Ureter (tissue), 1 donor: ENCODE measurements at places on chromosomes 11 and 22.
A peak's percentile ranks its signal among the peaks of the same experiment; 100 is the strongest.

DNA sequence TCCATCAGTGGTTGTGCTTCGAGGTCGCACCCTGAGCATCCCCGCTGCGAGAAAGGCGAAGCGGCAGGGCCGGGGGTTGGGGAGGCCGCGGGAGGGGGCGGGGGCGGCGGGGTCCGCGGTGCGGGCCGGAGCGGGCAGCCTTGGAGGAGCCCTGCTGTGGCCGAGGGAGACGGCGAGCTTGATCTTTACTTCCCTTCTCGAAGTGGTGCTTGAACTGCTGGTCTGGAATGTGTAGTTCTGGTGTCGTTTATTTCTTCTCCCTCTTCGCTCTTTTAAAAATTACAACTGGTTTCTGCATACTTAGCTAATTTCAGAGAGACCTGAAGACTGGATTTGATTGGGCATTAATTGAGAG lies 1.1 kb downstream of the APLP2 start:
- no peak for DNase-seq

GRCh38 chr11:121575250-121575962 lies 122.6 kb upstream of the SORL1-AS1 start:
- peak; percentile 60 for DNase-seq

DNA sequence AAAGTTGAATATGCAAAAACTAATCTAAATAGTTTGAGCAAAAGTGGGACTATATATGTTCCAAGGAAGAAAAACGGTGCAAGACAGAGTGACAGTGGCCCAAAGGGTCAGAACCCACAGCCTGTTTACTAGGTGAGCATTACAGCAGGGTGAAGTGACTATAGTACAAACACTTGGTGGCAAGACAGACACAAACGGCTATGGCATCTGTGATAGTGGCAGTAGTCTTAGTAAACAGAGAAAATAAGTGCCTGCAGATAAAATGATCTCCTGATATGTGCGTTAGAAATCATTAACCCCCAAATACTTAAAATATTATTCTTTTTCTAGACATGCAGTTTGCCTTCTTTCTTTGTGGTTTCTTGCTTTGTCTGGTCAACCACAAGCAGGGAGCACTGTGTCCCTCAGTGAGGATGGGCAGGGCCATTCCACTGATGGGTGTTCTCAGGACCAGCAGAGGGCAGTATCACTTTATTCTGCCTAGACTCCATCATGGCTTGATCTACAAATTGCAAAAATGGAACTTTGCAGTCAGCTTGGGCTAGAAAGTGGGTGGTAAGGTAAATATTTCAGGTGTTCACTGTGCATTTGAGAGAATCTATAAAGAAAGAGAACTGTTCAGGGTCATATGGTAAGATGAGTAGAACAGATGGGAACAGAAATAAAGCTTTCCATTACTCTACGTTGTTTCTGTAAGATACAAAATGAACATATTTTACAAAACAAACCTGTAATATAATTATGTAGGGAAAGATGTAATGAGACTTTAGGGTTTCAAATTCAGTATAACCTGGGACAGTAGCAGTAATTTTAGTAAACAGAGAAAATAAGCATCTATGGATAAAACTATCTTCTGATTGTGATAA lies 198.2 kb downstream of the SWAP70 start:
- DNase-seq: peak; percentile 49

DNA sequence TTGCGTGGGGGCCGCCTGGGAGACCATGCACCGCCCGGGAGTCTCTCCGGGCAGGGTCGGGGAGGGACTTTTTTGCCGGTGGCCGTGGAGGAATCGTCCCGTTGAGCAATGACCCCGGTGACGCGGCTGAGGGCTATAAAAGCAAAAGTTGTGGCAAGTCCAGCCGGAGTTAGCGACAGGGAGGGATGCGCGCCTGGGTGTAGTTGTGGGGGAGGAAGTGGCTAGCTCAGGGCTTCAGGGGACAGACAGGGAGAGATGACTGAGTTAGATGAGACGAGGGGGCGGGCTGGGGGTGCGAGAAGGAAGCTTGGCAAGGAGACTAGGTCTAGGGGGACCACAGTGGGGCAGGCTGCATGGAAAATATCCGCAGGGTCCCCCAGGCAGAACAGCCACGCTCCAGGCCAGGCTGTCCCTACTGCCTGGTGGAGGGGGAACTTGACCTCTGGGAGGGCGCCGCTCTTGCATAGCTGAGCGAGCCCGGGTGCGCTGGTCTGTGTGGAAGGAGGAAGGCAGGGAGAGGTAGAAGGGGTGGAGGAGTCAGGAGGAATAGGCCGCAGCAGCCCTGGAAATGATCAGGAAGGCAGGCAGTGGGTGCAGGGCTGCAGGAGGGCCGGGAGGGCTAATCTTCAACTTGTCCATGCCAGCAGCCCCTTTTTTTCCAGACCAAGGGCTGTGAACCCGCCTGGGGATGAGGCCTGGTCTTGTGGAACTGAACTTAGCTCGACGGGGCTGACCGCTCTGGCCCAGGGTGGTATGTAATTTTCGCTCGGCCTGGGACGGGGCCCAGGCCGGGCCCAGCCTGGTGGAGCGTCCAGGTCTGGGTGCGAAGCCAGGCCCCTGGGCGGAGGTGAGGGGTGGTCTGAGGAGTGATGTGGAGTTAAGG lies at the start of gene NEAT1:
Gene NEAT1, plus strand, starts transcription at position 166 of the 883 bp plus-strand sequence.
- DNase-seq: peak; percentile 99

DNA sequence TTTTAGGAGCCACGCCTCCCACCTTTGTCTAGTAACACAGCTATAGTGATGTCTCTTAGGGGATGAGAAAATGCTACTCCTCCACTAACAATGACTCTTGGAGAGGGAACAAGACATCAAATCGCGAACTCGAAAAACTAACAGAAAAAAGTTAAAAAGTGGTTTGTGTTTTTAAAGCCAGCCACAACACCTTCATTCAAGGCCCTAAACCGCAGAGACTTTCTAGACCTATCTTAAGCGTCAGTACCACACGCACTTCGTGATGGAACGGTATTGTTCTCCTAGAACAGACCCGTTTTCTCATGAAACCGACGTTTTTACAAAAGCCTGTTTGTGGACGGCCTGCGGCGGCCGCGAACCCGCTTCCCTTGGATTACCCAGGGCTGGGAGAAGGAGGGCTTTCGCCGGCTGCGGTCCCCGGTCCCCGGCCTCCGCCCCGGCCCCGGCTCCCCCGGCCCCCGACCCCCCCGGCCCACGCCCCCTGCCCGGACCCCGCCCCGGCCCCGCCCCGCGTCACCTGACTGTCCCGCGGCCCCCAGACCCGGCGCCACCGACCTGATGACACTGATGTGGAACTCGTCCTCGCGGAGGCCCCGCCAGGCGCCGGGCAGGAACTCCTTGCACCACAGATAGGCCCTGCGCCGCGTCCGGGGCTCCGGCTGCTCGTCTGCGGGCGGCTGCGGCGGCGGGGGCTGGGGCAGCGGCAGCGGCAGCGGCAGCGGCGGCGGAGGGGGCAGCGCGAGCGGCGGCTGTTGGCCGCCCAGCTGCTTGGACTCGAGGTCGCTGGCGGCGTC lies 718 bp downstream of the CHKA start:
- DNase-seq: peak; percentile 67

GRCh38 chr11:73951797-73952196 lies 971 bp downstream of the DNAJB13 start:
- no peak for DNase-seq

DNA sequence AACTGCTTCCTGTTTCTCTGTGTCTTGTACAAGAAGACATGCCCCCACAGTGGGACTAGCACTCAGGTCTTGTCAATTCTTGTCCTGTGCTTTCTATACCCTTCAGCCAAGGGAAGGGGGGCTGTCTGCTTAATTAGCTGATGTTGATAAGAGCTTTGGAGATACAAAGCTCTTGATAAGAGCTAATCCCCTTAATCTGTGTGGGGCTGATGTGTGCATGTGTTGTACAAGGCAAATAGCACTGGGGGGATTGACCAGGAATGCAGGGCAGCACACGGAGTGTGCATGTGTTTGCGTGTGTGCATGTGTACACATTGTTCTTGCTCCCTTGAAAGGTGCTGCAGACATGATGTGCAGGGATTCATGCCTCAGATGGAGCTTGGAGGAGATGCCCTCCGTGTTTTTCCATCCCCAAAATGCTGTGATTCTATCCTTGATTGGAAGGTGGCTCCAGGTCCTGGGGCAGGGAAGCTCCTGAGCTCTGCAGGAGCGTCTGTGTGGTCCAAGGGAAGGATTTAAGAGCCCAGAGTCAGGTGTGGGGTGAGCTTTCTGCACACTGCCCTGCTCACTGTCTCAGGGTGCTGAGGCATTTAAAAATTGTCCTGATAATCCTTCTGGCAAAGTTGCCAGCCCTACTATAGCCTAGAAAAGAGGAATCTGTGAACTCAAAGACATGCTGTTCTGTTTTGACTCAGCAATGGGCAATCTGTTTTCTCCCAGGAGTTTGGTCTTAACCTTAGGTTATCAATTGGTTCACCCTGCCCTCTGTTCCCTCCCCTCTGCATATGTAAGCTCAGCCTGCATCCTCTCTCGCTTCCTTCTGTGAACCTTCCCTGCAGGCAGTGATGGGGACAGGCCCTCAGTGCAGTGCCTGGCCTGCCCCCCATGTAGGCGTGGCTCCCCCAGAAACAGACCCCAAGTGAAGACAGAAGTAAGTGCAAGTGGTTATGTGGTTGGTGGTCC lies 102.0 kb downstream of the GRIK4 start:
- DNase-seq: no peak

DNA sequence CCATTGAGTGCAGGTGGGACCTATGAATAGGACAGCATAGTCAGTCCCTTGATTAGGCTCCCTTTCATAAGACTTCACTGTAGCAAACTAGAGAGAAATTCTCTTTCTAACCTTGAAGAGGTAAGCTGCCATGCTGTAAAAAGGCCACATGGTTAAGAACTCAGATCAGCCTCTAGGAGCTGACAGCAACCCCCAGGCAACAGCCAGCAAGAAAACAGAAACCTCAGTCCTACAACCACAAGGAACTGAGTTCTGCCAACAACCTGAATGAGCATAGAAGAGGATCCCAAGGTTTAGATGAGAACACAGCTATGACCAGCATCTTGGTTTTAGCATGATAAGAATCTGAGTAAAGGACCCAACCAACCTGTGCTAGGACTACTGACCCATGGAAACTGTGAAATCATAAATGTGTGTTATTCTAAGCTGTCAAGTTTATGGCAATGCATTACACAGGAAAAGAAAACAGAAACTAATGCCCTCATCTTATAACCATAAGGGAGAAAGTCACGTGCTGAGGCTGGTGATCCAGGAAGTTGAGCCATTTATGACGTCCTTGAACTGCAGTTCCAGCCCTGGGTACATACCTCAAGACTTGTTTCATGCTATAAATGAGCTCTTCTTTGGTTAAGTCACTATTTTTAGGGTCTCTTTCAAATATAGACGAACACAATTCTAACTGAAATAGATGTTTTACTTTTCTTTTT lies 43.3 kb downstream of the RAB38 start:
- no peak for DNase-seq

GRCh38 chr11:70159627-70160570 lies 43.2 kb upstream of the FADD start:
- DNase-seq: peak; percentile 64

DNA sequence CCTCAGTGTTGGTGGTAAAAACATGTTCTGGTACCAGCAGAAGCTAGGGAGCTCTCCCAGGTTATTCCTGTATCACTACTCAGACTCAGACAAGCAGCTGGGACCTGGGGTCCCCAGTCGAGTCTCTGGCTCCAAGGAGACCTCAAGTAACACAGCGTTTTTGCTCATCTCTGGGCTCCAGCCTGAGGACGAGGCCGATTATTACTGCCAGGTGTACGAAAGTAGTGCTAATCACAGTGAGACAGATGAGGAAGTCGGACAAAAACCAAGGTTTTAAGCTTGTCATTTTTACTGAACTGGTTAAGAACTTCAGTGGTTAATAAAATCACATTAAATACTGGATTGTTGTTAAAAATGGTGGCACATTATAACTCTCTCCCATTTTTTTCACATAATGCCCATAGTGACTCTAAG lies 42.6 kb upstream of the VPREB1 start:
- DNase-seq: no peak
